ENCODE measurements at places on chromosomes 12 and 14.

GRCh38 chr14:70993931-70994330 is 86.7 kb downstream of the PCNX1 start:
- no peak for DNase-seq

DNA sequence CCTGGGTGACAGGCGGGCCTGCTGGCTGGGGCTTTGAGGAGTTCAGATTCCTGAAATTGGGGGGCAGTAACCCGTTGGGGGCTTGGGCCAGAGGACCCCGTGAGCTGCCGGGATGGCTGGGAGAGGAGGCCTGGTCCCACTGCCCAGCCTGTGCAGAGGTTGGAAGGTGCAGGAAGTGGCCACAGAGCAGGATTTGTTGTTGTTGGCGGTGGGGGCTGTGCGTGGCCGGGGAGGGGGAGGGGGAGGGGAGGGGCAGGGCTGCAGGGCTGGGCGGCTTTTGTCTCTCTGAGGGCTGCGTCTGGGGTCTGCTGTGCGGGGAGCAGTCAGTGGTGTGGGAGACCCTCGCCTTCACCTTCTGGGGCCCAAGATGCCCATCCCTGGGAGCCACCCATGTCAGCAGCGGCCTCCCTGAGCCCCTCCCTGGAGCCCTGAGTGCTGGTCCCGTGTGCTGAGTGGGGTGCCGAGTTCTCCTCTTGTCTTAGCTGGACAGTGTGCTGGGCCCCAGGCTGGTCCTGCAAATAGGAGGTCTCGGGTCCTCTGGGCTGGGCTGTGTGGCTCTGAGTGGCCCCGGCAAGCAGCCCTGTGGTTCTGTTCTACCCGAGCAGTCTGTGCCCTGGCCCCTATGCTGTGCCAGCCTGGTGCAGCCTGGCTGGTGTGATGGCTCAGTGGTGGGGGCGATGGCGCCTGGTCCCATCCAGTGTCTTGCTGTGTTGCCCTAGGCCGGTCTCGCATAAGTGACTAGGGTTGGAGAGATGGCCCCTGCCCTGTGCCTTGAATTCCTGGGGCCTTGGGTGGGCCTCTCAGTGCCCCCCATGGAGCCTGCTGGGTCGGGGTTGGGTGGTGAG is 10.3 kb downstream of the KIF26A start:
- DNase-seq, result no peak

DNA sequence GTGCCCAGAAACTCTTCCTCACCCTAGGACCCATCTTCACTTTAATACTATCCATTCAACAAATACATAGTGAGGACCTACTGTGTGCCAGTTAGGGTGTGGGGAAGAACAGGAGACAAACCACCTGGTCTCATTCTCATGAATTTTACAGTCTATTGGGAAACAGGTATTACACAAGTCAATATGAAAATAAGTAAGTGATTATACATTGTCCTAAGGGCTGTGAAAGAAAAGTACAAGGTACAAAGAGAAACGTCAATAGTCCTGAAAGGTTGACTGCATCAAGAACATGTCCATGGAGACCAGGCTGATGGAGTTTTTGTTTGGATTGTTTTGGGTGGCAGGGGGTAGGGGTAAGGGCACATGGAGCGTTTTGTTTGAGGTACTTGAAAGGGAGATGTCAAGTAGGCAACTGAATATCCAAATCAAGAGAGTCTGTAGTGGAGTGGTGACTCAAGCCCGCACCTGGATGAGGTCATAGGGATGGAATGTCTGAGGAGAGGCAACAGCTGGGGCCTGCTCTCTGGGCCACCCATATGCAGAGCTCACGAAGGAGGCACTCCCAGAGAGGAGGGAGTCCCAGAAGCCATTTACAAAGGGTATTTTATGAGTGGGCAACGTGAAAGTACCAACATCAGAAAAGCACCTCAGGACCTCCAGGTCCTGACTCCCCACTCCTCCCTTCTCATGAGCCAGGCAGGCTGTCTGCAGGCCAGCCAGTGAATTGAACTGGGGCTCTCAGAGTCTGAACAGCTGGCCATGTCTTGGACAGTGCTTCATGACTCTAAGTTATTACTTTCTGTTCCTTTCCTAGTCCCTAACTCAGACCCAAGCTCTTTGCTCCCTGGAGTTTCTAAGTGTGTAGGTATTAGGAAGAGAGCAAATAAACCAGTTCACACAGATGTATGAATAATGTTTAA is 272.0 kb downstream of the ZFP36L1 start:
- DNase-seq, result peak; percentile 51

GRCh38 chr12:86838711-86839110 is 582.5 kb upstream of the MGAT4C start:
- no peak for DNase-seq

DNA sequence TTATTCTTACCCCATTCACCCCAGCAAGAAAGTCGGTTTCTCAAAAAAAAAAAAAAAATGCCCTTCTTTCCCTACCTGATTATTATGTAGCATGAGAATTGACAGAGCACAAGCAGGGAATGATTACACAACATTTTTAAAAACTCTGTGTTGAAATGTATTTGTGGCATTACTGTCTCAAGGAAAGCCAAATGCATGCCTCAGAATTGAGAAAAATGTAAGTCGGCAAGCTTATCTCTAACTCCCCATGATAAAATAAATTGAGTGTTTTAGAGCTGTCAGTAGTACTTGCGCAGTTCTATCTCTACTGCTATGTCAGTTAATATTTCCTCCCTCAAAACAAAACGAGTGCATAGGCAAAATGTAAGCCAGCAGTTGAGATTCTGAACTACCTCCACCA is 25.7 kb downstream of the ANO4 start:
- DNase-seq, result peak; percentile 47

DNA sequence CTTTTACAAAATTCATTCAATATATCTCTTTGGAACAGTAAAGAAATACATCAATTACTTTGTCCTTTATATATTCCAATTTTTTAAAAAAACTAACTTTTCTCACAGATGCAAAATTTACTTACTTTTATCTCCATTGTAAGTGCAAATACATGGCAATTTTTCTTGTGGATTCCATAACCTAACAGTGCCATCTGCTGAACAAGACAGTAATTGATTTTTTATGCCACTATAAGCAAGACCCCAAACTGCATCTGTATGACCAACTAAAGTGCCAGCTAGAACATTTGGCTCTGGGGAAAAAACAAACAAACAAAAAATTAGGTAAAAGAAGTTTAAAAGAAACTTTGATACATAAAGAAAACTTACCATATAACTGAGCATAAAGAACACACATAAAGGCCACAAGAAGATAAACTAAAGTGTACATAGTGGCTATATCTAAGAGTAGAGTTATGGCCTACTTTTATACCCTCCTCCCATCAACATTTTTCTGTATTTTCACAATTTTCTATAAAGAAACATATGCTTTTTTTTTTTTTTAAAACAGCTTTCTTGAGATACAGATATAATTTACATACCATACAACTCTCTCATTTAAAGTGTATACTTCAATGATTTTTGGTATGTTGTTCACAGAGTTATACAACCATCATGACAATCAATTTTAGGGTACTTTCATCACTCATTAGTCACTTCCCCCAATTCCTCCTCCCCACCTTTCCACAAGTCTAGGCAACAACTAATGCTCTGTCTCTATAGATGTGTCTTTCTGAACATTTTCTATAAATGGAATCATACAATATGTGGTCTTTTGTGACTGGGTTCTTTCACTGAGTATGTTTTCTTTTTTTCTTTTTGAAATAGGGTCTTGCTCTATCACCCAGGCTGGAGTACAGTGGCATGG is 32.6 kb downstream of the COCH start:
- no peak for DNase-seq

DNA sequence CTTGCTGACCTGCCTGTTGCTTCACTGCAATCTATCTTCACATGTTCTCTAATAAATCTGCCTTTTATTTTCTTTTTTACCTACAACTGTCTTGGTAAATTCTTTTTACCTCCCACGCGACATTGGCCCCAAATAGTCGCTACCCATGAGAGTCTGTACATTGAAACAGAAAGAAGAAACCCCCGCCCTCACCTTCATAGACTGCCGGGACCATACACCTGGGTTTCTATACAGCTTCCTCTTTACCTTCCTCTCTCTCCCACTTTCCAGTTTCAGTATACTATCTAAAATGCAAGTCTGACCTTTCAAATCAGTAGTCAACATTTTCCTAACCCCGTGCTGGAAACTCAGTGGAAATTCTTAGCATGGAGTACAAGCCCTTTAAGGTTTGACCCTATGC is 4.8 kb downstream of the SLC8A3 start:
- no peak for DNase-seq

GRCh38 chr12:65022960-65023359 is 98.1 kb downstream of the WIF1 start:
- DNase-seq, result no peak

GRCh38 chr12:54958048-54958658 is 26.4 kb downstream of the TESPA1 start:
- peak; percentile 36 for DNase-seq

DNA sequence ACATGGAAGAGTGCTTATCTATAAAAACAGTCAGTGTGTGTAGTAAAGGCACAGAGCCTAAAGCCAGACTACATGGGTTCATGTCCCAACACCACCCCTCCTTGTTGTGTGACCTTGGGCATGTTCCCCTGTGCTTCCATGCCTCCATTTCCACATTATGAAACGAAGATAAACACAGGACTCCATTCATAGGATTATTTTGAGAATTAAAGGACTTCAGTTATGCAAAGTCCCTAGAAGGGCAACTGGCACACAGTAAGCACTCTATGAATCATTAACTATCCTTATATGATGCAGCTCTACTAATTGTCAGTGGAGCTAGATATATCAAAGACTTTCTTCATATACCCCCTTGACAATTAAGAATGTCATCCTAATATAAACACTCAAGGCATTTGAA is 17.8 kb downstream of the IFNG-AS1 start:
- DNase-seq, result no peak

DNA sequence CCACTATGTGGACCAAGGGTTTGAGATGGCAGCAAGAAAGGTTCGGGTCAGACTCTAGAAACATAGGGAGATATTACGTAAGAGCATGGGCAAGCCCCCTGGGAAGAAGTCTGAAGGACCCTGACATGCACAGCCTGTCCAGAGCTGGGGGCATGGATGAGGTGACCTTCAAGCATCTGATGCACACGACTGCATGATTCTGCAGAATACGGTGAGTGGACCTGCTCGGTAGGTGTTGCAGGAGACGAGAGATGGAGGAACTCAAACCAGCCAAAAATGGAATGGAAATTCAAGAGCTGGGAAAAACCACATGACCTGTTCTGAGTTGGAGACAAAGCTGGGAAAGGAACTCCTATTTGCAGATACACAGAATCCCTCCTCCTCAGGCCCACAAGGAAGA is 43.6 kb downstream of the ANO2 start:
- no peak for DNase-seq

GRCh38 chr12:116136340-116136739 is 141.2 kb downstream of the MED13L start:
- DNase-seq, result peak; percentile 24

DNA sequence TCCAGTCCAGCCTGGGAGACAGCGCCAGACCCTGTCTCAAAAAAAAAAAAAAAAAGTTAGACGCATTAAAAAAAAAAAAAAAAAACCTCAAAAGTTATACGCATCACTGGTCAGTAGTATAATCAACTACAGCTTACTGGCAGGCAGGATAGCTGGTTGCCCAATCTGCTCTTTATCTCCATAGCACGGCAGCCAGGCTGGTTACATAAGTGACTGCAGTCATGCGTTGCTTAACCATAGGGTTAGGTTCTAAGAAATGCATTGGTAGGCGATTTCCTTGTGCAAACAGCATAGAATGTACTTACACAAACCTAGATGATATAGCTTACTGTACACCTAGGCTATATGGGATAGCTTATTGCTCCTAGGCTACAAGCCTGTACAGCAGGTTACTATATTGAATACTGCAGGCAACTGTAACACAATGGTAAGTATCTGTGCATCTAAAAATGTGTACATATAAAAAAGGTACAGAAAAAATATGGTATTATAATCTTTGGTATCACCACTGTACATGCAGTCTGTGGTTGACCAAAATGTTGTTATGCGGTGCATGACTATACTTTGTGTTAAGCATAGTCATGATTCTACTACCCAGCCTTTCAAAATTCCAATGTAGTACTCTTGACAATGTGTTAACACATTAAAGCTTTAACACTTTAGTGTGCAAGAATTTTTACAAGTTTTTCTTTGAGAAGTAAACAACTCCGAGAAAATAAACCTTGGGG is 8.1 kb downstream of the L2HGDH start:
- DNase-seq, result peak; percentile 83

DNA sequence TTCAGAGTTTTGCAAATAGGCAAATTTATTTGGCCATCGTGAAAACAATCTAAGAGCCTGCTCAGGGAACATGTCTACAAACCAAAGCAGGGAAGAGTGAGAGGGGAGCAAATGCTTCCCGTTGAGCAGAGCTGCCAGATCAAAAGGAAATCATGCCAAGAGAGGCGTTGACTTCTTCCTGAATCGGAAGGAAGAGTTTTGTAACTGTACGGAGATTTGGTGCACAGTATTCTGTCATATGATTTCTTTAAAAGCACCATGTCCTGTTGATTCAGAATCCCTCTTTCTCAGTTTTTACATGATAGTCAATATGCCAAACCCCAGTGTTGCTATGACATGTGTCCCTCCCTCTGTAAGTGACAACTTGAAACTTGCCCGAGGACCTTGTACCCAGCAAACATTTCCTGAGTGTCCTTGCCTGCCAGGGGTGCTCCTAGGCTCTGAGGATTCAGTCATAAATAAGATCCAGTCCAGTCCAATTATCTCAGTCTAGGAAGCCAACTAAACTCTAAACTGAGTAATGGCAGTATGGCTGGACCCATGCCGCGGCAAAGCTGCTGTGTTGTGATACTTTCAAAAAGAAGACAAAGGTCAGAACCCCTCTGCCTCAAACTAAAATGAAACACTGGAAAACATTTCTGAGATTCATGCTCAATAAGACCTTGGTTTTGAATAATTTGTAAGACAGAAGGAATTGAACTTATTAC is 300.1 kb upstream of the FKBP4 start:
- DNase-seq, result no peak

DNA sequence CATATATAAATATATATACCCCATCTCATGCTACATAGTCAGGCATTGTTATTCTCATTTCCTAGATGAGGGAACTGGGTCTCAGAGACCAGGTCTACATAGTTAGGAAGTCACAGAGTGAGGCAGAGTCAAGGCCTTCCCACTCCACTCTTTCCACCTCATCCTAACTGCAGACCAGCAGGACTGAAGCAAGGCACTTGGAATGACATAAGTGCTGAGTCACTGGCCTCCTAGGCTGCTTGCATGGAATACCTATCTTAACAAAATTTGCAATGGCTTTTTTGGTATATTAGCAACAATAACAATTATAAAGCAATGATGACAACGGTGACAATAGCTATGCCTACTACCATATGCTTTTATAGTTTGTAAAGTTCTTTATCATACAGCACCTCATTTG is 5.4 kb upstream of the ANO4 start:
- DNase-seq, result no peak

Measured in NCI-H226 (cell line).